ENCODE measurements at places on chromosomes 16 and 17.

DNA sequence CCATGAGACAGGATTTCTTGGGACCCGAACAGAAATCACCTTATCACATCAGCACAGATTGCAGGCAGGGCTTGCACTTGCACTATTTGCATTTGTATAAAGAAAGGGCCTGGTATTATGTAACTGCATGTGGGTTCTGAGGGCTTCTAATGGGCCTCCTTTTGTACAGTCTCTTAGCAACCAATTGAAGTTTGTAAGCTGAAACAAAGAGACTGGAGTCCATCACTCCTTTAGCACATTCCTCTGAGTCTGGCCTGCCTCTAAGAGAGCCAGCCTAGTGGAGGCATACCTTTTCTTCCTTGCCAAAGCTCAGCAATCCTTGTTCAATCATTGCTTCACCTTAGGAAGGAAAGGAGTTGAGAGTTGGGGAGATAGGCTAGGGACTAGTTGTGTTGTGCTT is 387.1 kb downstream of the XYLT1 start:
- no peak for DNase-seq

DNA sequence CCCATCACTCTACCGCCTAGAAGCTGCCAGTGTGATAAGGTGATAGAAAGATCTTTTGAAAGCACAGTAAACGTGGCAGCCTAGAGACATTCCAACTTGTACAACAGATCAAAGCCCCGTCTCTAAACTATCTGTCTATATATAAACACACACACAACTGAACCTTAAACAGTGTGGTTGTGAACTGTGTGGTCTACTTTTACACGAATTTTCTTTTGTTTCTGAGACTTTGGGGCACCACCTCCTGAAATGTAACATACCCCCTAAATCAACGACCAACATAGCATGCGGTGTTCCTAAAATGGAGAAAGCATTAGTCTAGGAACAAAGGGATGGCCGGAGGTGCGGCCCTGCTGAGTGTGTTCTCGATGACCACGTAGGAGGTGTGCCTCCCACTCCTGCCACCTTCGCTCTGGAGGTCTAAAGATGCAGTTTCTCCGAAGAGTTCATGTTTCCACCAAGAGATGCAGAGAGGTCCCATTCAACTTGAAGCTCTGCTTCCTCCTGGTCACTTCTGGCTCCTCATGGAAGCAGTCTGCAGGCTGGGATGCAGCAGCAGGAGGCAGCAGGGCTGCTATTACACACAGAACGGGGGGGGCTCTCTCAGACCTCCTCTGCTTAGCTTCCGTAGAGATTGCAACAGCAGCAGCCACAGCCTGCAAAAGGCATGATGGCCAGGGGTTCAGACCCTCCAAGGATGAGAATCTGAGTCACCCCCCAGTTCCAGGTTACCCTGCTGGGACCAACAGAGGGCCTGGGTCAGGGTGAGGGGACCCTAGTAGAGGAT is 22.6 kb upstream of the USP10 start:
- no peak for DNase-seq

DNA sequence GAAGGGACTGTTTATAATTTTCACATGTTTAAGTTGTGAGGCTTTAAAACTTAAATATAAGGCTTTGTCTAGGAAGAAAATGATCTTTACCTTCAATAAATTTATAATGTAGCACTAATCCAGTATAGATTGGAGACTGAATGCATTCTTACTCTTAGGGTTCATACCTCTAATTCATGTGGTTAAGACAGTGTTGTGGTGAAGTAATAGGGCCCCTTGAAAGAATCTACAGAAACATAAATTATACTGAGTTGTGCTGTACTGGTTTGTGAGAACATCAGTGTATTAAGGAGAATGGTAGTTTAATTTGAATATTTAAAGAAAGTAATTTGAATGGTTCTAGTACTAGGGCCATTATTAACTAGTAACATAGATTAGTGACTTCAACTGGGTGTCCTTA is 13.7 kb downstream of the HAPSTR1 start:
- DNase-seq = no peak

DNA sequence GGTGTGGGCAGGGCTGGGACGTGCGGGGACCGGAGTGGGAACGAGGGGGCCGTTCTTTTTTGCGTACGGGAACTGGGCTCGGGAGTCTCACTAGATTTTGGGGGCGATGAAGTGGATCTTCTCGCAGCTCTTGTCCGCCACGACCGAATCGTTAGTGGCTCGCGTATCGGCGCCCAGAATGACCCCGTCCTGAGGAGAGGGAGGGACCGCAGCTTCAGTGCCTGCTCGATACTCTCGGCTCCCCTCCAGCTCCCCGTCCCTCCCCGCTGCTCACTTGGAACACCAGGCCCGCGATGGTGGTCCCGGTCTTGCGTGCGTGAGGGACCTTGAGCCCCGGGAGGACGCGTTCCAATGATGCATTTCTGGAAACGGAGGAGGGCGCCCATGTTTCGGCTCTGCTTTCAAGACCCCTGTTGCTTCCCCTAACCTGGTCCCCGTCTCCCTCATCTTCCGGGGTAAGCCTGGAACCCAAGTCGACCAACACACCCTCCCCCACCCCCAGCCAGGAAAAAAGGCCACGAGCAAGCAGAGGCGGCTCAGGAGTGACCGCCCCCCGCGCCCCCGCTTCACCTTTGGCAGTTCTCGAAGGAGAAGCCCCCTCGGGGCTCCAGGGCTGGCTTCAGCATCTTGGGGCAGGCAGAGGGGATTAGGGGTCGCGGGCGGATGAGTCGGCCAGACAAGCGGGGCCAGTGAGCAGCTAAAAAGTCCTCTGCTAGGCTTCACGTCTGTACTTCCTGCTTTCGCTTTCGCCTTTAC is at the start of gene PSMB10:
TSS of gene PSMB10 (minus strand) at position 727 of the 756 bp plus-strand sequence. CDS start at position 626, 101 bp downstream.
- peak; percentile 26 for DNase-seq

GRCh38 chr17:55303701-55304145 is 39.0 kb downstream of the HLF start:
- DNase-seq = no peak
